ENCODE measurements at places on chromosomes 7 and 10.

DNA sequence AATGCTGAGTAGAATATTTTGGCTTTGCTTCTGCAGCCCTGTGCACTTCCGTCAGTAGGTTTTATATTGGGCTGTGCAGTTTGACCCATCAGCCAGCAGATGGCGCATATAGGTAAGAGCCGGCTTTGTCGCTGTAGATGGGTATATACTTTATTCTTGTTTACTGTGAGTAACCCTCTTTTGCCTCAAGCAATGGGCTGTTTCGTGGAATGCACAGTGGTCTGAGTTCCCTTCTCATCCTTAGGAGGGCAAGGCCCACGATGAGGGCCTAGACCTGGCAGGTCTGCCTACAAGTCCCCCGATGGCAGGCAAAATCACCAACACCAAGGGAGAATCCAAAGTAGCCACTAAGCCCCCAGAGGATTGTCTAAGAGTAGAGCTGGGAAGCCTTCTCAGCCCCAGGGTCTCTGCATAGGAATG is 1002.9 kb upstream of the KCND2 start:
- peak; percentile 64 for DNase-seq

GRCh38 chr7:151981223-151981622 is 25.0 kb downstream of the GALNTL5 start:
- no peak for DNase-seq

DNA sequence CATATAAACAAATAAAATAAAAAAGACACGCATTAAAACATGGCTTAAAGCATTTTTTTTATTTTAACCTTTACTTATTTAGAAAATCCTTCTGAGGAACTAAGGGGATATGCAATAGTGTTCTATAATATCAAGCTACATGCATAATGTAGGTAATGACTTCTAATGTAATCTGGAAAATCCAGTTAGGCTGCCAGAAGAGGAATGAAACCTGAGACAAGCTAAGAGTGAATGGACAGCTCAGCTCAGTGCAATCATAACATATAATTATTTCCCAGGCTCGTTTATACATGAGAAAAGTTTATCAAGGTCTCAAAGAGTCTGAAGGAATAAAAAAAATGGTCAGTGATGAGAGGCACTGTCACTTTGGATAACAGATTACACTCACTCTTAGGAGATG is 649.0 kb upstream of the PCDH15 start:
- no peak for DNase-seq

GRCh38 chr7:347644-348479 is 57.9 kb downstream of the FOXL3 start:
- DNase-seq = no peak

DNA sequence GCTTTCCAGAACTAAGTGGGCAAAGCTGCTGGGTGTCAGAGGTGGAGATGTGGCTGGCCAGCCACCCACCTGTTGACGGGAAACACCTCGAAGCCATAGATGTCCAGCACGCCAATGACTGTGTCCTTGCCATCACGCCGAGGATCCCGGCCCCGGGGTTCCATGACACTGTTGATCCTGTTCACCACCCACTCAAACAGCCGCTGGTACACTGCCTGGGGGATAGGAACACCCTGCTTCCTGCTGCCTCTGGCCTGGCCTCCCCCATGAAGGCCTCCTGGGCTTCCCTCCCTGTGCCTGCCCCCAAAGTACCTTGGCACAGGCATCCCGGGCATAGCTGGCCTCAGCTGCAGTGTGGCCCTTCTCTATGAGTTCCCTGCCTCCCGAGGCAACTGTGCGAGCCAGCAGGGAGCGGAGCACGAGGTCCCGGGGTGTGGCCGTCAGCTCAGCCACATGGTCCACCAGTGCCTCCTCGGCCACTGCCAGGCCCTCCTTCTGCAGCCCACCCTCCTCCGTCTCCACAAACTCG is 8.2 kb downstream of the MYO1G start:
- DNase-seq = no peak

- no peak for DNase-seq
These were observed 91.8 kb upstream of the TMEM168 start for GRCh38 chr7:112882022-112882421.
